ENCODE measurements at places on chromosomes 3 and 15. TPM values are rescaled to one million over a fixed set of nuclear protein-coding genes. Genes with fewer than 3 reads are reported as not detected.

The IL12A gene
- 0.93 TPM for total RNA-seq

DNA sequence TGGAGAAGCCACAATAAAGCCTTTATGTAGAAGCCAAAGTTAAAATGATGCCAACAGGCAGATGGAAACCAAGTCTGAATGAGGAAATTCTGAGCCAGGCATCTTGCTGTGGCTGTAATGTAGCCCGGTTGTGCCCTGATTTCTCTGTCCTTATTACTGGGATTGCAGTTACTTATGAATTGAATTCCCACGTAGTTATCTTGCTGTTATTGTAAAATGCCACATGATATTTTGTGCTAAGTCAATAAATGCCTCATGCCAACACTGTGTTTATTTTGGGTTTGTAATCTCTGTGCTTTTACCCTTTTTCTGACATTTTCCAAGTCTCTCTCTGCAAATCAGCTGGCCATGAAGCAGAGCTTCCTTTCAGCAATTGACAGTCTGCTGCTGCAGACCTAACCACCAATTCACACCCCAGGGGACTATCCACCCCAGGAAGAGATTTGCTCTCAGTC, 486.1 kb upstream of the GOLIM4 start:
- H3K27ac ChIP-seq, result no peak overlapping the region
- H3K36me3 ChIP-seq, result no peaks in the 10 kb centered on the region
- DNase-seq, result no peak
- H3K4me1 ChIP-seq, result no peaks in the 10 kb centered on the region

GRCh38 chr15:36877796-36878683, 222.3 kb downstream of the MEIS2 start:
- H3K27me3 ChIP-seq, result peaks cover 51% of the 10 kb centered on the region
- DNase-seq, result no peak
- no peaks in the 10 kb centered on the region for H3K36me3 ChIP-seq
- peaks cover 7% of the 10 kb centered on the region for H3K4me1 ChIP-seq

DNA sequence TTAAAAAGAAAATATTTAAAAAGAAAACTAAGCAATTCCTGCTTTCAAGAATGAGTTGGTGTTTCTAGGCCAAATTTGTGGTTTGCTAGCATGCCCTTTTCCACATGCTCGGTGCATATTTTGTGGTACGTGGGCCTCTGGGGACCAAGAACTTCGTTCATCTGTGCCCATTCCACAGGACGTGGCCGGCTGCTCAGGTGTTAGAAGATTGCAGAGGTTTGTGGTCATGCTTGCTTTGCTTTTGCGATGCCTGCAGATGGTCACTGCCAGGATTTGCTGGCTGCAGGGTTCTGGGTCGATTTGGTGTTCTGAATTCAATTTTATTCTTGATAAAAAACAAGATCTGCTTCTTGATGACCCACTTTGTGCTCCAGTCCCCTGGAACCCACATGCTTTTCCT, 7.5 kb downstream of the PSTPIP1 start:
- peak overlapping the region; percentile 55 for H3K27ac ChIP-seq
- peaks cover 38% of the 10 kb centered on the region for H3K36me3 ChIP-seq
- H3K4me1 ChIP-seq, result peaks cover 87% of the 10 kb centered on the region
- peak overlapping the region; percentile 21 for H3K4me3 ChIP-seq
- H3K27me3 ChIP-seq, result no peaks in the 10 kb centered on the region

DNA sequence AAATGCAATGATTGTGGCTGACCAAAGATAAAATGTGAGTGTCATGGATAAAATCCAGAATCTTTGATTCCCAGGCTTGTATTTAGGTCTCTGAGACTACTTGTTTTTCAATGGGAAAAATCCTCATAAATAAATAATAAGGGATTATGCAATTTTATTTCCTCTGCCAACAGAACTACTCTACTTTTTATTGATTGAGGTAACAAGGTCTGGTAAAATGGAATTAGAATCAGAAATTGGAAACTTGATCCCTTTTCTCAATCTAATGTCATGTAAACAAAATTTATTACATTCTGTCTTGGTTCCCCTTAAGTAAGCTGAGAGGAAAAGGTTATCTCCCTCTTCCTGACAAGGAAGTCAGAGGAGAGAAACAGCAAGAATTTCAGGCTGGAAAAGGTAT, 48.3 kb upstream of the CCDC50 start:
- no peaks in the 10 kb centered on the region for H3K27me3 ChIP-seq
- H3K4me3 ChIP-seq, result no peak overlapping the region
- H3K27ac ChIP-seq, result no peak overlapping the region
- H3K36me3 ChIP-seq, result no peaks in the 10 kb centered on the region
- DNase-seq, result no peak

All from CD4-positive, alpha-beta T cell (primary cell).